ENCODE measurements at places on chromosomes 16 and 17.

DNA sequence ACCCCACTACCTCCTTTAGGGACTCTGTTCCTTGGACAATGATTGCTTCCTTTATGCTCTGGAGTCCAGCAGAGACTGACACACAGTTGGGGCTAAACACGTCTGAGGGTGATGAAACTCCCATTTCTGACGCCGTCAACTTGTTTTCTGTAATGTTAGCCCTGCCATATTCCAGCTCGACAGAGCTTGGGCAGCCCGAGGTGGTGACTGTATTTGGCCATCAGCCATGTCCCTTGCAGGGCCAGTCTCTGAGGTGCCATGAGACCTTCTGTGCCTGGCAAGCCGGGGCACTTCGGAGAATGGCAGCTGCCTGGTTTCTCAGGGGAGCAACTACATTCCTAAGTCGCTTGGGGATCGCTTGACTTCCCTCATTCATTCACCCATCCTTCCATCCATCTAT lies 278.9 kb upstream of the TNRC6C start:
- no peak for DNase-seq

GRCh38 chr16:69839798-69840409 lies 77.8 kb downstream of the WWP2 start:
- DNase-seq, result peak; percentile 78

DNA sequence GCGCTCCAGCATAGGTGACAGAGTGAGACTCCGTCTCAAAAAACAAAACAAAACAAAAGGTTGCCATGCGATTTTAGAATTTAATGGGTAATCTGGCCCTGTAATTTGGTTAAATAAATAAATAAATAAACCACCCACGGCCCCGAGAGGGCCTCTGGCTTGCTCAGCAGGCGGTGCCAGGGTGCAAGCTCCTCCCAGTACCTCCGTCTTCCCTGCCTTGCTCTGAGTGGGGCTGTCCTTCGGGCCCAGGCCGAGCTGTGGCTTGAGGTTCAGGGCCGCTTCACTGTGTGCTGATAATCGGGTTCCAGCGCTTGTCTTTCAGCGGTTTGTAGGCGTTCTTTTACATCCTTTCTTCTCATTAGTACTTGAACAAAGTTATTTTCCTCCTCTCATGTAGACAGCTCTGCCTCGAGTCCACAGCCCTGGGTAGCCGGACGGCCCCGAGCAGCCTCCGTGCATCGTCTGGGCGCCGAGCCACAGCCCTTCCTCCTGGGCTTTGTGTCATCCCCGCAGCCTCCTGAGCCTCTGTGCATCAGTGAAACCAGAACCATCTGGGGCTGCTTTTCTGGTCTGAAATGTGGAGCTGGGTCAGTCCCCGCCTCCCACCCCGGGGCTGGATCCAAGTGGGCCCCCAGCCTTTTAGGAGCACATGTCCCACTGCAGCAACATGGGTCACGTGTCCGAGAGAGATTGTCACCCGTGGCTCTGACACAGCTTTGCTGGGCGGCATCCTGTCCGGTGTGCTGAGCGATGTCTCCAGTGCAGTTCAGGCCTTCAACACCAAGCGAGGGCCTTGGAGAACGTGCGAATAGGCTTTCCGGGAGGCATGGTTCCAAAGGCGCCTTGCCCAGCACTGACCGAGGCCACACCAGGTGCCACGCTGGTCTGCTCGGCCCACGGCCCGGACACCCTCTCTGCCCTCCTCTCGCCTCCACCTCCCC lies 157.4 kb upstream of the CHMP6 start:
- peak; percentile 28 for DNase-seq

DNA sequence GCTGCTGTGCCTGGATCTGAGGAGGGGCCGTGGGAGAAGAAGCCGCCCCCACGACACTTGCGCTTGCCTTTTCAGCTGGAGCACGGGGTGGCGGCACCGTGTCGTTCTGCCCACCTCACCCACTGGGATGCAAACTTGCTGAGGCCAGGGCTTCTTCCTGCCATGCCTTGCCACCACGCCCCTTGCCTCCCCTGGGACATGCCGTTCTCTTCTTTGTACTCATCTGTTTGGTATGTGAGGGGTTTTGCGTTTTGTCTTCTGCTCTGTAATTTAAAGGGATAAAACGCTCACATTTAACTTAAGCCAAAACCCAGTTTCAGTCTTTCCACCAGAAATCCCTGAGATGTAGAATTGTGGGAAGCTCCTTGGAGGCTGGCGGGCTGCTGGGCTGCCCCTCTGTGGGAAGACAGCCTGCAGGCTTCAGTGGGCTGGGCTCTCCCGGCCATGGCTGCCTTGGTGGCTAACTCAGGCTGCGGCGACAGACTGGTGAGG lies 180.2 kb downstream of the RPTOR start:
- no peak for DNase-seq

DNA sequence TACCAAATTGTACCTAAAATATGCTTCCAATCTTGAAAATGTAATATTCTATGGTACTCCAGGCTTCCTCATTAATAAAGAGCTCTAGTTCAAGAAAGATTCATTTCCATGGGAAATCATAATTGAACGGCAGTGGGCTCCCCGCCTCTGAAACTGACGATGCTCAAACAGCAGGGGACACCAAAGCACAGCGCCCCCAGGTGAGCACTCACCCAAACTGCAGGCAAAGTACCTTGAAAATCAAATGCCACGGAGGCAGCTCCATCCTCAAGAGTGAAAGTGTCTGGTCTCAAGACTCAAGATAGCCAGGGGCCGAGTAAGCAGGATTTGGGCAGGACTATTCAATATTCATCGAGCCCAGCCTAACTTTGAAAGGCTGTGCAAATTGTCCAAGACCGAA lies 217.4 kb upstream of the TNRC6C start:
- no peak for DNase-seq

DNA sequence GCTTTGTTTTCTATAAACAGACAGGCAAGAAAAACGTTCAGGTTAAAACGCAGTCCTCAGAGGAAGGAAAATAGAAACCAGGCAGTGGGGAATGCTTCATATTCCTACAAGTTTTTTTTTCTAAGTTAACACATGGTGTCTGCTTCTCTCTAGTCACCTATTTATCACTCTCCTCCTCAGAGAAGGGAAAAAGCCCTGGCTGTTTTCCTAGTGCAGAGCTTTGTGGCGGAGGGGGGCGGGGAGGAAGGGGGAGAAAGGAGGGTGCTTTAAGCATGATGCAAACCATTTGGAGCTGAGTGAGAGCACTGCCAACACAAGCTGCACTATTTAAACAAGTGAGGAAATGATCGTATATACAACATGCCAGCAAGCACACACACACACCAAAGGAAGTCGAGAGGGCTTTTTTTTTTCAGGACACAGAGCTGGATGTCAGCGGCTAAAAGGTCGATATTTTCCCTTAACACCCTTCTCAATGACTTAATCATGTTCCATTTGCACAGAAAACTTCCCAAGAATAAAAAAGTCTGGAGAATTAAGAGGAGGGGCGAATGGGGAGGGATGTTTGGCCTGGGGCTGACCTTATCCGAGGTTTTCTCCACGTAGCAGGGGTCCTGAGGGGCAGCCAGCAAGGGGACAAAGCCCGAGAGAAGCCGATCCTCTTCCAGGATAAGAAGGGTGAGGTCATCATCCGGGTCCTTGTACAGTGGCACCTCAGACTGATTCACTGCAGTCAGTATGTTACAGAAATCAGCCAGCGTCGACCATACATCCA lies 117.4 kb downstream of the HIC1 start:
- no peak for DNase-seq

DNA sequence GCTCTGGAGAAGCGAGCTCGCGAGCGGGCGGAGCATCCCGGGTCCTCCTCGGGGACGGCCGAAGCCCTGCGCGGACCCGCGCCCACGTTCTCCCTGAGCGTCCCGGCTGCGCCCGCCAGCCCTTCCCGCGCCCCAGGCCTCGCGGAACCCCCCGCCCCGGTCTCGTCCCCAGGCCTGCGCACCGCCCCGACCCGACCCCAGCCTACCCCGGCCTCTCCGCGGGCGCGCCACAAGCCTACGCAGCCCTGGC lies 159 bp downstream of the USP36 start:
- DNase-seq, result no peak

DNA sequence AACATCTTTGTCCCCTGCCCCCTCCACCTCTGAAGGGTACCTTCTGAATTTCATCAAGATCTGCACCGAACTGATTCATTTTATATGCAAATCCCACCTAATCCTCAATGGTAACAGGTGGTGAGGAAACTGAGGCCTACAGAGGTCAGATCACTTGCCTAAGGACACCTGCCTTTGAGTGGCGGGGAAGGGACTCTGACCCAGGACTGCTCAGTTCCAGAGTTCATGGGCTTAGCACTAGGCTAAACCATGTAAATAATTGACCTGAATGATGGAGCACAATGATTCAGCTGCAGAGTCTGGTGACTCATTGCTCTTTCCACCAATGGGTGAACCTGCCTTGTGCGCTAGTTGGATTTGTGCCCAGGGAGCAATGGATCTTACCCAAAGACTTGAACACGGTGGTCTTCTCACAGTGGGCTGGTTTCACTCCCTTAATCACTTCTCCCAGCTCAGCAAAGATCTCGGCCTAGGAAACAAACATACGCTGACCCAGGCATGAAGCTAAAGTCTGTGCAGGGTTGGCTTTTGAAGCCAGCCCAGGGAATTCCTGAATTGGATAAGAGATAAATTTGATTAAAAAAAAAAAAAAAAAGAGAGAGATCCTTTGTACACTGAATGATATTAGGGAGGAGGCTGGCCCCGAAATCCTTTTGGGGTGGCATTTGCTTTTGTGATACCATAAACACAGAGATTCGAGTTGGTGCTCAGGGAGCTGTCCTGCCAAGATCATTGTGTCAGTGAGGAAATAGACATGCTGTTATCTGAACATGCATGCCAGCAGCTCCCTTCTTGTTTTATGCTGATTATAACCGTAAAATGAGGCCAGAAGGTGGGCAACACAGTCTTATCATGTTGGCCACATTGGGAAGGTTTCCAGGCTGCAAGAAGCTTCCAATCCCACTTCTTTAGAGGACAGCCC lies 17.0 kb downstream of the CRYM start:
- DNase-seq, result no peak

DNA sequence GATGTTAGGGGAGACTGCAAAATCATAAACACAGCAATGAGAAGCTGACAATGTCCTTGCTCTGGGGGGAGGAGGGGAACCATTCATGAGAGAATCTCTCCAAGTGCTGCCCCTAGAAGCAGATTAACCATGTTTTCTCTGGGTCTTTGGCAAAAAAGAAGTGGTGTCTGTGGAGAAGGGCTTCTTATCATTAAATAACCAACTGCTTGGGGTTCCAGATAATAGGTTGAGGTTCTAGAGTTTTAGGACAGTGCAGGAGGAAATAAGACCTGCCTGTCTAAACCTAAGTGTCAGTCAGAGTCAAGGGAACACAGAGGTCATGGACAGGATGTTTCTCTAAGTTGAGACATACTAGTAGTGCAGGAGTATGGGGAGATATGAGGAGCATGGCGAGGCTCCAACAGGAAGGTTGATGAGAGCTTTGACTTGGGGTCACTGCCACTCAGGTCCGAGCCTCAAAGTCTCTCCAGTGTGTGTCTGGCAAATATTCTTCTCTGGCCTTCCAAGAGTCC lies 5.1 kb upstream of the ANKS4B start:
- no peak for DNase-seq

DNA sequence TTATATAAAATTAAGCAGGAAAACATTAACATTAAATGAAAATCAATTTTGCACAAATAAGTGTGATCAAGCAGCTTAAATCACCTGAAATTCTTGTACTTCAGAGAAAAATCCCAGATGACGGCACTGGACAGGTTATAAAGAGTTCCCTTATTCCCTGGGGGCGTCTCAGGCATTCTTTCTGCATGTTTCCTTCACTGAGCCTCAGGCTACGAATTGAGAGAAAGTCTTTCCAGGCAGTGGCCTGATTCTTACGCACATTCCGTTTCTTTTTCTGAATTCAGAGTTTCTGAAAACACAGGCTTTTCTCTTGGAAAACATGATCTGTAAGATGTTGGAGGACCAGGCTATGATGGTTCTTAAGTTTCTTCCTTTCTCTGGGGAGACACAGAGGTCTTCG lies 22.1 kb upstream of the PITPNM3 start:
- no peak for DNase-seq

DNA sequence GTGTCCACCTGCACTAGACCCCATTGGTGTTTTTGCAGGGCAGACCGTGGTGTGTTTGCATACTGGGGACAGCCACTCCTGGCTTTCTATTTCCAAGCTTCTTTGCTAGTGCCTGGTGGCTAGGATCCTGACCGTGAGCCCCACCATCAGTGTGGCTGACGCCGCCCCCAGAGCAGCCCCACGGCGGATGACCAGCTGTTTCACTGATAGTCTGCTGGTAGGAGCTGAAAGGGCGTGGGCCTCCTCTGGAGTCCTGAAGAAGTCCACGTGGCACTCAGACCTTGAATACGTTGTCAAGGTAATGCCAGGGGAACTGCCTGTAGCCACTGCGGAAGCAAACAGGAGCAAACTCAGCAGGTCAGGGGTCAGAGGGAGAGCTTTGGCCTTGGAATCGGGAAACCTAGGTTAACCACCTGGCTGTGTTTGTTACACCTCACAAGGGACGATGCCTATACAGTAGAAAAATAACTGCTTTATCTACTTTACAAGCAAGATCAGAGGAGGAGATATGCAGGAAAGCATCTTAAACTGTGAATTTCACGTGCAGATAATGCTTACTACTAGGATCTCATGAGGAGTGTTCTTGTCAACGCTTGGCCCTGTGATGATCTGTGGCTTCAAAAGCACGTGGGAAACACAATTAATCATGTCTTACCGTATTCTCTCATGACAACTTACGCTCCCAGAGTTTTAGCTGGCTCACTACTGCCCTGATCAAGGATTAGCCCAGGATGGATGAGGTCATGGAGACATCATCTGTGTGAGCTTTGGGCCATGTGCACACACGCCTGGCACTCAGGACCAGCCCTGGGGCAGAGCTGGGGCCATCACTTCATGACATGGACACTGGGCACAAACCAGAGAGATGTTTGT lies 30.3 kb downstream of the ALDH3A2 start:
- no peak for DNase-seq

- no peak for DNase-seq
Observed at GRCh38 chr16:4884972-4885874, 37.9 kb downstream of the UBN1 start.

- no peak for DNase-seq
Observed at GRCh38 chr16:23081675-23082119, 67.6 kb downstream of the USP31 start.

DNA sequence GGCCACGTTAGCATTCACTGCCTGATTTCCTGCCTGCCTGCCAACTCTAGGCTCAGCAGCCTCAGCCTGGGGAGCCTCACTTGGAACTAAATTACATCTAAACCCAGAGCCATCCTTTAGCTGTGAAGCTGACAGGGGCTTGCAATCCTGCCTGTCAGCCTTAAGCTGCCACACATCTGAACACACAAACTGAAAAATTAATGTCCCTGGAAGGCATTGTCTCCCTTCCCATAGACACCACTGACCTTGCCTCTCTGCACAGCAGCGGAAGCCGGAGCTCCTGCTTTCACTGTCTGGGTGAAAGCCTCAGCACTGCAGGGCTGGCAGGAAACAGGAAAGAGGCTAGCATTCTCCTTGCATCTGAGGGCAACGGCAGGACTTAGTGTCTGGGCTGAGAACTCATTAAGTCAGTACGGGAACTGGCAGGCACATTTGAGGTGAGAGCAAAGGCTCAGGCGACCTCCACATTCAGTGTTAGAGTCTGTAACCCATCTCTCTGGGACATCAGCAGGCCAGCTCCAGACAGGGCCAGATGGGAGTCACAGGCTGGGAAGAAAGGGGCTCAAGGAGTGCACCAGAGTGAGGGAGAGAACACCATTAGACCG lies 452.4 kb upstream of the C16orf82 start:
- DNase-seq, result no peak
